Right hindlimb (tissue), 1 donor: ENCODE measurements at places on chromosomes 4 and X.
A peak's percentile ranks its signal among the peaks of the same experiment; 100 is the strongest.

DNA sequence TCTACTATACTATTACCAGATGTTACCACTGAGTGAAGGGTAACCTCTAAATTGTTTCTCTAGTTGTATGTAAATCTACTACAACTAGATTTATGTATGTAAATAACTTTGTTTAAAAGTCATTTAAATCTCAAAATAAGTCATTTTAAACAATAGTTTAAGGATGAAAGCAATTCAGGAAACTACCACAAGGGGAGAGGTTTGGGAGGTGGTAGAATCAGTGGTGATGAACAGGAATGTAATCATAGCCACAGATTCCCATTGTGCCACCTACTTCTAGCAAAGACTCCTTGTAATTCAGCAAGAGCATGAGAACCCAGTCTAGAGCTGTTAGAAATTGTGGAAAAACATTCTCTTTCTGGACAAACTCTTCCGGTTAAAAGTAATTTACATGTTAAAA lies 234.6 kb downstream of the SLC7A11 start:
- no peak for DNase-seq

- peak; percentile 20 for DNase-seq
These were observed 607.9 kb downstream of the GLUD2 start for GRCh38 chrX:121655276-121655675.

- no peak for DNase-seq
These were observed 31.5 kb downstream of the DHRSX start for GRCh38 chrX:2469196-2469685.

DNA sequence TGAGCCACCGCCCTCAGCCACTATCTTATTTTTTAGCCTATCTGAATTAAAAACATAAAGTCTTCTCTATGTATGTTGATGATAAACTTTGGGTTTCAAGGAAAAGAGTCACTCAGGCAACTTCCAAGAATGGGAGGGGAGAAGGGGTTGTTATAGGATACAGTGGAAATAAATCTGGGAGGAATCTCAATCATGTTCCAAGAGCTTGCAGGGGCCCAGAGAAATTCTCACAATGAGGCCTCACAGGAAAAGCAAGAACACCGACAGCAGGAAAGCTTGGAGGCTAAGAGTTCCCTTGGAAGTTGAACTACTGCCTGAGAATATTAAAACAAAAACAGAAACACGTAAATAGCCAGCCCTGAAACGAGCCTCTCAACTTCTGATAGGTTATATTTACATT lies 384.6 kb upstream of the IGFBP7 start:
- DNase-seq = peak; percentile 64
